ENCODE measurements at places on chromosomes 7 and 10.

GRCh38 chr7:103867874-103868273, 121.6 kb downstream of the RELN start:
- no peak for DNase-seq

- no peak for DNase-seq
Measured at GRCh38 chr10:125194814-125195213, 34.5 kb upstream of the CTBP2 start.

DNA sequence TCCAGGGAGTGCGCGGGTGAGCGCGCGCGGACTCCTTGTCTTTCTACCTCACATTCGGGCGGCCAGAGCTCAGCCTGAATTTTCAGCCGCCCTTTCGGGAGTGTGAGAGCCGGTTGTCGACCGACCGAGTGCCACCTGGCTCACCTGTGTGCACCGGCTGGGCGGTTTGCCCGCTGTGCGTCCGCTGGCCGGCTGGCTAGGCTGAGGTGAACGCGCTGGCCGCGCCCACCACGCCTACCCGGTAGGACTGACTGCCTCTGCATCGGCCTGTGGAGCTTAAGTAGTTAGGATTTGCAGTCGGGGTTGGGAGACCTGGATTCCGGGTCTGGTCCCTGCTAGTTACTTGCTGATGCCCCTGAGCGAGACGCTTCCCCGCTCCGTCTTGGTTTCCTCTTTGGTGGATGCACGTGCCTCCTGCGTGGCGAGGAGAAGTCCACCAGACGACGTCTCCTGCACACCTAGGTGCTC, 553 bp downstream of the TSPAN15 start:
- DNase-seq: peak; percentile 56

- DNase-seq: peak; percentile 56
Measured at GRCh38 chr10:30985512-30985911, 46.2 kb downstream of the ZNF438 start.

DNA sequence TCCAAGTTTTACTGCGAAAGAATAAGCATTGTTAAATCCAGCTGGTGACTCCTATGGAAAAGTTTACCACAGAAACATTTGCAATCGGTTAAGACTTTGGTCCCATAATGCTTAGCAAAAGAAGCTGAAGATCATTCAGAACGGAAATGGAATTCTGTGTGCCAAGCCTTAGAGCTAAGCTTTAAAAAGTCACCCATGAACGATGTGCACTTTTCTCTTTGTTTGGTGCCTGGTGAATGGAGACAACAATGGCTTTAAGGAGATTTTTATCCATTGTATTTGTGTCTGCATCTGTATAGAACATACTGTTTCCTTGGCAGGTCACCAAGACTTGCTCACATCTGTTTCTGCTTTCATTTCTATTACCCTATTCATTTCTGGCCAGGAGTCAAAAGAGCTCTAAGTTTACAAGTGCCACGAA, 26.3 kb upstream of the COL1A2 start:
- no peak for DNase-seq

DNA sequence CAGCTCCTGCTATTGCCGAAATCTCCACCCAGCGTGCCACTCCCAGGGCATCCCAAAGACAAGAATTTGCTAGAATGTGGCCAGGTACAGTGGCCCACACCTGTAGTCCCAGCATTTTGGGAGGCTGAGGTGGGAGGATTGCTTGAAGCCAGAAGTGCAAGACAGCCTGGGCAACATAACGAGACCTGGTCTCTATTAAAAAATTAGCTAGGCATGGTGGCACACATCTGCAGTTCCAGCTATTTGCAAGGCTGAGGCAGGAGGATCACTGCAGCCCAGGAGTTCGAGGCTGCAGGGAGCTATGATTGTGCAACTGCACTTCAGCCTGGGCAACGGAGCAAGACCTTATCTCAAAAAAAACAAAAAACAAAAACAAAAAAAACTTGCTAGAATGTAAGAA, 73.3 kb upstream of the LYZL2 start:
- no peak for DNase-seq

- DNase-seq: peak; percentile 58
Measured at GRCh38 chr10:66836771-66837170, 89.1 kb upstream of the LRRTM3 start.

DNA sequence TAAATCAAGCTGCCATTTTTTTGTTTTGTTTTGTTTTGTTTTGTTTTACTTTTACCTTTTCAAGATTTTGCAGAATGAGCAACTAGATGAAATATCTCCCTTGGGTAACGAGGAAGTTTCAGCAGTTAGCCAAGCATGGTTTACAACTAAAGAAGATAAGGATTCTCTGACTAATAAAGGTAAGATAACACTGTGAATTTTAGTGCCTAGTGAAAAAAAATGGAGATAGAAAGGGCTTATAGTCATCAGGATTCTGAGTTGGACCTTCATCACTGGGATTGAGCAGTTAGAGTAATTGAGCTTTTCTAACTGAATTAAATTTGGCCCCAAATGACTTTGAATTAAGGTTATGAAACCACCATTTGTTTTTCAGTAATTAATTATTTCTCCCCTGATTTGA, 21.2 kb downstream of the DMTF1 start:
- no peak for DNase-seq

Data from kidney tubule cell (primary cell).